ENCODE measurements at places on chromosomes 4 and X. TPM values are rescaled to one million over a fixed set of nuclear protein-coding genes. Genes with fewer than 3 reads are reported as not detected.

DNA sequence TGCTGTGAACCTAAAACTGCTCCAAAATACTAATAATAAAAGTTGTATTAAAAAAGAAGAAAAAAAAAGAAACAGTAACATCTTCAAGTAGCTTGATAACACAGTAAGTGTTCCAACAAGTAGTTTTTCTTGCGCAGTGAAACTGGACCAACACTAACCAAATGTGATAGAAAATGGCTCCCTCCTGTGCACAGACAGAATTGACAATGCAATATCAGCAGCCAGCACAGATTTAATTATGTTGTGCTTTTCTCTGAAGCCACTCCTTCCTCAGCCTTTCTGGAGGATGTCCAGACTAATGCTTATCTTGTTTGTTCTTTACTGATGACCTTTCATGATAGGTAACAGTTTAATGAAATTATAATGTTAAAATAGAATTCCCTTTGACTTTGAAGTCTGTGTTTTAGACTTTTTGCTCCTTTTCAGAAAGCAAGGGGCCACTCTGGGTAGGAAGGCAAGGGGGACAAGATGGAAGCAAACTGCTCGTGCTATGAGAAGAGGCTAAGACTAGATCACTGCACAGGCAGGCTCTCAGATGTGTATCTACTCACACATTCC is 147.1 kb upstream of the RPL34 start:
- DNase-seq: no peak

Gene CT45A1
- polyA plus RNA-seq: not detected

GRCh38 chrX:71464968-71465367 is 67.9 kb upstream of the OGT start:
- DNase-seq: no peak

DNA sequence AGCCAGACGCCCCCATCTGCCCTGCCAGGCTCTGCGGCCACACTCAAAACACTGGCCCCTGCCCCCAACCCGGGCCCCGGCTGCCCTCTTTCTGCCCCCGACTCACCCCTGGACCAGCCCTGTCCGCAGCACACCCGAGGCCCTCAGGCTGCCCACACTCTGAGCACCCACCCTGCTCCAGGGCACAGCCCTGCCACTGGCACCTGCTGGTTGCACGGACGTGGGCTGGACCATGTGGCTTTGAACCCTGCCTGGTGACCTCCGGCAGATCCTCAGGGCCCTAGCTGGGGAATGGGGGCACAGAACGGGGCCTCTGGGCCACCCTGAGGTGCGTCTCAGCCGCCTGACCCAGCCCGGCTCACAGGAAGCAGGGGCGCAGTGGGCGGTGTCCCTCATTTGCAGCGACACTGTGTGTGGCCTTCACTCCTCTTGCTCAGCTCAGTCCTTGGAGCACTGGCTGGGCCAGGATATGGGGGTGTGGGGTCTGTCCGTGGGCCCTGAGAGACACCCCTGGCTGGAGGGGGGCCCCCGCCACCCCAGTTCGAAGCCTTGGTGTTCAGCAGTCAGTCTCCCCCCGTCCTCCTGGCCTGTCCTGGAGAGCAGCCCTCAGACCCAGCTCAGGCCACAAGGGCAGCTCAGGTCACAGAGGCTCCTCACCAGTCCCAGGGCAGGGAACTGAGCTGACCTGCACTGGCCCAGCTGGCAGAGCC is 73.2 kb downstream of the FAM53A start:
- peak; percentile 54 for DNase-seq

DNA sequence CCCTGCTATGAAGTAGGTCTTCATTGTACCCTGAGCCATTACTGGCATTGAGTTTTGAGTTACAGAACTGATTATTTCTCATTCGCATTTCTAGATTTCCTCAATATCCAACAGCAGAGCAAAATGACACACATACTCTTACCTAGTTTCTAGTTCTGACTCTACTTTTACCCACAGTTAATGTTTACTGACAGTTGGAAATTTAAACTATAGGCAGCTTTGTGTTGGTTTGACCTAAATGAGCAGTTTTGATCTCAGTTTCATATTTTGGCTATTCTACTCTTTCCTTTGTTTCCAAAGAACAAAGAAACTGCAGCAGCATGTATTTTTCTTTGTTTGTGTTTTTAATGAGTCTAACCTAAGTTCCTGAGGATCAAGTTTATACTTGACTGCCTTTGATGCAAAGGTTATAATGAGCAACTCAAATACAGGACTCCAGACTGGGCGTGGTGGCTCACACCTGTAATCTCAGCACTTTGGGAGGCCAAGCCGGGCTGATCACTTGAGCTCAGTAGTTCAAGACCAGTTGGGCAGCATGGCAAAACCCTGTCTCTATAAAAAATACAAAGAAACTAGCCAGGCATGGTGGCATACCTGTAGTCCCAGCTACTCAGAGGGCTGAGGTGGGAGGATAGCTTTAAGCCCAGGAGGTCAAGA is 30.4 kb downstream of the TXK start:
- DNase-seq: no peak

- no peak for DNase-seq
Observed at GRCh38 chr4:21554066-21554465, 394.5 kb downstream of the KCNIP4 start.

Gene H2BW2
- polyA plus RNA-seq: not detected

DNA sequence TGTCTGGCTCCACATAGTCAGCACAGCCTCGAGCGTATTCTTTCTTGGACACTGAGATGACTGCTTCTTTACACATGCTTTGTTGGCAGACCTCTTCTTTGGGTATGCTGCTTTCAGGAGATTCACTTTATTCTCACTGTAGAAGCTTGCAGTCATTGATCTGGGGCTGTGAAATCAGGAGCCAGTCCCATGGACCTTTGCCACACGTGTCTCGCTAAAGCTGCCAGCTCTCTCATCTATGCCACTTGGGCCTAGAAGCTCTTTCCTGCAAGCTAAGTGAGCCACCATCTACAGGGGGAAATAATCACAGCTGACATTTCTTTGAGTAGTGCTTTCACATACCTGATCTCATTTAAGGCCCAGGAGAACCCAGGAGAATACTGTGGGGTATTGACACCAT is 5.0 kb downstream of the RASL11B start:
- DNase-seq: no peak

Gene PALLD
- polyA plus RNA-seq: 72.1 TPM

- no peak for DNase-seq
Observed at GRCh38 chr4:5277079-5277478, 225.8 kb downstream of the STK32B start.

GRCh38 chr4:41425650-41426049 is 112.3 kb upstream of the LIMCH1 start:
- no peak for DNase-seq

GRCh38 chrX:88135735-88136134 is 611.3 kb upstream of the CPXCR1 start:
- no peak for DNase-seq

Gene MAGEA2
- not detected for polyA plus RNA-seq

- no peak for DNase-seq
Observed at GRCh38 chr4:123653236-123653635, 256.6 kb downstream of the SPRY1 start.

- DNase-seq: no peak
Observed at GRCh38 chrX:53004038-53004437, 44.6 kb upstream of the GPR173 start.

- DNase-seq: no peak
Observed at GRCh38 chrX:20132666-20133065, 9.0 kb downstream of the EIF1AX start.

DNA sequence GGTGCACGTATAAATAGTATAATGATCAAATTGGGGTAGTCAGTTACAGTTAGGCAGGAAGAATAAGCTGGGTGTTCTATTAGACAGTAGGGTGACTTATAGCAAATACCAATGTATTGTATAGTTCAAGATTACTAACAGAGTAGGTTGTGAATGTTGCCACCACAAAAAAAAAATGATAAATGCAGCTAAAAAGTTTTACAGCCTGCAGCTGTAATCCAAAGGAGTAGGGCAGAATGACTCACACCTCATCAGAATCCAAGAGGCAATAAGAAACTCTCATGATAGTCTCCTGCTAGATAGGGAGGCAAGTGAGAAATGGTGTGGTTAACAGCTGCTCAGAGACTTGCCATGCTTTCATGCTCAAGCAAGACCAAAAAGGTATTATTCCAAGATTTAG is 19.6 kb upstream of the TCEAL4 start:
- no peak for DNase-seq

DNA sequence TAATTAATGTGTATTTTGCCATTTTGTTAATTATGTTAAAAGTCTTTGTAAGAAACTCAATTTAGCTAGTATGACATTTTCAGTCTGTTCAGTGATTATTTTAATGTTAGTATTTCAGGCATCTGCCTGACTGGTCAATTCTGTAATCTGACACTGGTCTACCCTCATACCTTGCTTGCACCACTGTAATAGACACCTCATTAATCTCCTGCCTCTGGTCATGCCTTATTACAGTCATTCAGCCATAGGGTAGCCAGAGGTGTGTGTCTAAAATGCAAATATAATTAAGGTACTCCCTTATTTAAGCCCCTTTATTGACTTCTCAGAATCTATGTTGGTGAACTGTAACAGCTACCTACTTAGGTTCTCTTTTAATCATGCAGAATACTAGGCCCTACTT is 861.1 kb upstream of the IGFBP7 start:
- no peak for DNase-seq

Gene KANTR
- 0.60 TPM for polyA plus RNA-seq

Measured in sigmoid colon (tissue), 7 donors.